Colonic mucosa (tissue), 4 donors: ENCODE measurements at places on chromosomes 2 and 18. TPM values are rescaled to one million over a fixed set of nuclear protein-coding genes. Genes with fewer than 3 reads are reported as not detected.

GRCh38 chr2:9212010-9212635, 5.5 kb downstream of the ASAP2 start:
- peak; percentile 78 for DNase-seq

GRCh38 chr2:117737846-117738245, 76.6 kb upstream of the DDX18 start:
- no peak for DNase-seq

DNA sequence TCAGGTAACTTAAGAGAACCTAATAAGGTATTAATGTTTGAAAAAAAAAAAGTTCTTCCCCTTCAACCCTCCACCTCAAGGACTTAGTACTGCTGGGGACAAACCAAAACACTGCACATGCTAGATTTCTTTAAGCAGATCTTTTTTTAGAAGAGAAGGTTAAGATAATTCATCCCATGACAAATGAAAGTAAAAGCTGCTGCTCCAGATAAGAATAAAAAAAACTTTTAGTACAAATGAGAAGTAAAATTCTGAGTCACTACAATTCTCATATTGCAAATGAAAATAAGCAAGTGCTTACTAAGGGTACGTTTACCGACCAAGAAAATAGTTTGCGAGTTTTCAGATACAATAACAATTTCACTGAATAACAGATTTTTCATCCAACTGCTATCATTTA, 8.9 kb downstream of the STAM2 start:
- no peak for DNase-seq

Gene INPP1
- total RNA-seq, result 39.2 TPM
